ENCODE measurements at places on chromosomes 2 and 18.

DNA sequence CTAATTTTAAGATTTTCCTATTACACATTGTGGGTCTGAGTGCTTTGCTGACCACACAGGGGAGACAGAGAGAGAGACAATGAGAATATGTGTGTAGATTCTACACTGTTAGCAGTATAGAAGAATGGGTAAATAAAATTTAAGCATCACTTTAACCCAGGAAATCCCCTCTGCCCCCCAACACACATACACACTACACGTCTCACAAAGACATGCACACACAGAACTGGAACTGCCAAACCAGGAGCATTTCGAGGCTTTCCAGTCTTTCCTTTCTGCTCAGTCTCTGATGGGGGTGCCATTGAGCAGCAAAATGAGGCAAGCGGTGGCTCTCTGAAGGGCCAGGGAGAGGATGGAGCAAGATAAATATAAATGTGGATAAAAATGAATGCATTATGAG lies 2.5 kb downstream of the MERTK start:
- no peak for DNase-seq

DNA sequence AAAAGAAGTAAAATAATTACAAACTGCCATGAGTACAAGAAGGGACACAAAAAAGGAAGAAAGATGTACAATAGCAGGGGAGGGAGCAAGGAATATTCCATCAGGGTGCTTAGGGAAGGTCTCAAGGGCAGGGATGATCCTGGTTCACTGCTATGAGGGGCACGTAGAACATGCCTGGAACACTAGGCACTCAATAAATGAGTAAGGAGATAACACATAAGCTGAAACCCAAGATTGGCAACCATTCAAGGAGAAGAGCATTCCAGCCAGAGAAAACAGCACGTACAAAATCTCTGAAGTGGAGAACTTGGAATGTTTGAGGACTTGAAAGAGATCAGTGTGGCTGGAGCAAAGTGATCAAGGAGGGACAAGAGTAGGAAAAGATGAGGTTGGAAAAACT lies 103.2 kb downstream of the FAM161A start:
- DNase-seq, result no peak

DNA sequence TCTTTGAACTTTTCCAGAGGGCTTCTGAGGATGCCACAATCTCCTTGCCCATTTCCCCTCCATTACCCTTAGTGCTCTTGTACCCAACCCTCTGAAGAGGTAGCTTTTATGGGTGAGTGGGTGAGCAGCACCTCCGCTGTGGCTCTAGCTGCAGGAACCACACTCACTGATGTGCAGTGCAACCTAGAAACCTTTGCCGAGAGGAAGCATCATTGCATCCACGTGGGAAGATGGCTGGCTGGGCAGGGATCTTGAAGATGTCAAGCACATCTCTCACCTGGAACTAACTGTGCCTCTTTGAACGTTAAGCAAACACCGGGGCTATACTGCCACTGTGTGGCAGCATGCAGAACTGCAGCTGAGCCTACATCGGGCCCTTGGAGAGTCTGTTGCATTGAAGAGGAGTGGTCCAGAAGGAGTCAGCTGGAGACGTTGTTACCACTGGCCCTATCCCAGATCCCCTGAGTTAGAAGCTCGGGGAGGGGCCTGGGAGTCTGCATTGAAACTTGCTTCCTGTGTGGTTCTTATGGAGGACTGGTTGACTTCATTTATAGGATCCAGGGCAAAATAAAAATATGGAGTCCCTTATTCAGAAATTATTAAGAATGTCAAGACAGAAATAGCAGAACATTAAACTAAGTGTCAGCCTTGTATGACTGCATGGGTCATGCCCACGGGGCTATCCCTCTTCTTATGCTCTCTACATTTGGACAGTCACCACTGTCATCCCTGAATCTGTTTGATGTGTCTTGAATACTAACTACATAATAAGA lies 28.7 kb downstream of the IGFBP5 start:
- peak; percentile 37 for DNase-seq

DNA sequence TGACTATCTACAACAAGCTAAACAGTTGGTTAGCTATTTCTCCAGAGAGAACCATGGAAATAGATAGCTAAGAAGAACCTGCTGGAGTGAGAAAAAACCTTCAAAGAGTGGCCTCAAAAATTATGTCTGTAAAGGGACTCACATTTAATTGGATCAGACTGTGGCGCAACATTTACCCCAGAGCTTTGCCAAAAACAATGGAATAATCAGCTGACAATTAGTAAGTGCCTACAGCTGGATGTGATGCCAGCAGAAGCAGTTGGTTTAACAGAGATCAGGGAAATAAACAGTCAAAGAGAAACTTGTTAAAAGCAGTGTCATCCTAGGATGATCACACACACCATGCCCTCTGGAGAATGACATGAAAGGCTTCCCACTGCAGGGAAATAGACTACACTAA lies 310.7 kb downstream of the CLIP4 start:
- DNase-seq, result no peak

DNA sequence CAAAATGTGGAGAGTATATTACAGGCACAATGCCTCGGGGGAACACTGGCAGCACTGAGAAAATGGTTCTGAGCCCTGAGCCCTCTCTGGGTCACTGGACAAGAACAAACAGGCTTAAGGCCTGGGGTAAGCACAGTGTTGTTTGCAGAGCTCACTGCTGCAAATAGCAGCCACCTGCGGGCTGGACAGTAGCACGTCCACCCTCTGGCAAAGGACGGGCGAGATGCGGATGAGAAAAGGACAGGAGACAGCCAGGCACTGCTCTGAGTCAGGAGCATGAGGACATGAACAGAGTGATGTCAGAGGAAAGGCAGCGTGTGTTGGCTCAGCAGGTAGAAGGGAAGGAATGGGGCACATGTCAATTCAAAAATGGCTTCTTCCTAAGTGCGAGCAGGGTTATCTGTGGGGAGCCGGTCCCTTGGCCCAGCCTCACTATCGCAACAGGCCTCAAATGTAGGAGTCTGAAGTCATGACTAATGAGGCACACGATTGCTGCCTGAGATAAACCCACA lies 25.9 kb upstream of the NEB start:
- no peak for DNase-seq

DNA sequence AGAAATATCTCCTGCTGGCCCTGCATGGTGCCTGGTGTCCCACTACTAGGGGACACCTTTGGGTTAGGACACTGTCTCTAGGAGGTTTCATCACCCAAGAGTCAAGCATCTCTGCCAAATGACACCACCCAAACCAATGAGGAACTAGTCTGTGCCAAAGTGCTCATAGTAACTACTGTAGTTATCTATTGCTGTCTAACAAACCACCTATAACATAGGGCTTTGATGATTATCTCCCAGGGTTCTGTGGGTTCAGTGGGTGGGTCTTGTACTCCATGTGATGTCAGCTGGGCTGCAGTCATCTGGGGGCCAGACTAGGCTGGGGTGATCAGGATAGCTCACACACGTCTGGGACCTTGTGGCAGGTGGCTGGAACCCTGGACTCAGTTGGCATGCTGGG lies 59.8 kb downstream of the EPAS1 start:
- DNase-seq, result no peak

GRCh38 chr2:99977966-99978365 lies 164.4 kb downstream of the AFF3 start:
- no peak for DNase-seq

DNA sequence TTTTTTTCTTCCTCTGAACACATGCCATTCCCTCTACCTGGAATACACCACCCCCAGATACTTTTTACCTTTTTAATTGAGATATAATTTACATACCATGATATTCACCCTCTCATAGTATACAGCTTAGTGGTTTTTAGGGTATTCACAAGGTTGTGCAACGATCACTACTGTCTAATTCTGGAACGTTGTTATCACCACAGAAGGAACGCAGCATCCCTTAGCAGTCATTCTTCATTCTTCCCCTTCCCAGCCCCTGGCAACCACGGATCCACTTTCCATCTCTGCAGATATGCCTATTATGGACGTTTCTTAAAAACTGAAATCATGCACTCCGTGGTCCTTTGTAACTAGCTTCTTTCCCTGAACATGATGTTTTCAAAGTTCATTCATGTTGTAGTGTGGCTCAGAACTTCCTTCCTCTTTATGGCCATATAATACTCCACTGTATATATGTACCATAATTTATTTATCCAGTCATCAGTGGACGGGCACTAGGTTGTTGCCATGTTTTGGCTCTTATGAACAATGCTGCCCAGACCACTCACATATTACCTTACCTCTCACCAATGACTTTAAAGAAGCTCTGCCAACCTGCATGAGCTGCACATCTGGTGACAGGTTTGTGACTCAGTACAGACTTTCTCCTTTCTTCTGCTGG lies 168.9 kb downstream of the CTIF start:
- no peak for DNase-seq

- DNase-seq, result no peak
Measured at GRCh38 chr2:59008950-59009349, 767.8 kb upstream of the FANCL start.

DNA sequence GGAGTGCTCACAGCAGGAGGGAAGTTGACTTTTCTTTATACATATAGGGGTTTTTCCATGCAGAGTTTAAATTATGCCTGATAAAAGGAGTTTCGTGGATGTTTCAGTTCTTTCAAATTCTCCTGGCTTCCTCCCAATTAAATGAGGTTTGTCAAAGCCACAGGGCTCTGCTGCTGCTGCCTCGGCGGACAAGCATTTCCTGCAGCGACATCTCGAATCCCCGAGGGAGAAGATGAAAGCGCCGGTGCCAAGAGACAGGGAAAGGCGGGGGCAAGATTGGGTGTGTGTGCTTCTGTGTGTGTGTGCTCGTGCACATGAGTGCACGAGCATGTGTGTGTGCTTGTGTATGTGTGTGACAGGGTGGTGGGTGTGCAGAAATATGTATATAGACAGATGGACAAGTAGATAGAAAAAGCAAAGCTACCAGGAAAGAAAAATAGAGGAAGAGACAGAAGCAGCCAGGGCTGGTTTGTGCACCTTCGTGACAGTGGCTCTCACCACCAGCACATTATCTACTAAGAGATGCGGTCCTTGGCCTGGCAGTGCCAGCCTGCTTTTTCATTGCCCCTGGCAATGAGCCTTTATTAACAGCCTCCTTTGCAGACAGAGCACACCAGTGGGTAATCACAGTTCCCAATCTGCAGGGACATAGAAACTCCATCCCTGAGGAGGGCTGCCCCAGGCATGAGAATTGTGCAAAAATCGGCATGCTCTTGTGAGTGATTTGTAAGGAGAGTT lies 76.2 kb downstream of the CDK15 start:
- DNase-seq, result no peak

DNA sequence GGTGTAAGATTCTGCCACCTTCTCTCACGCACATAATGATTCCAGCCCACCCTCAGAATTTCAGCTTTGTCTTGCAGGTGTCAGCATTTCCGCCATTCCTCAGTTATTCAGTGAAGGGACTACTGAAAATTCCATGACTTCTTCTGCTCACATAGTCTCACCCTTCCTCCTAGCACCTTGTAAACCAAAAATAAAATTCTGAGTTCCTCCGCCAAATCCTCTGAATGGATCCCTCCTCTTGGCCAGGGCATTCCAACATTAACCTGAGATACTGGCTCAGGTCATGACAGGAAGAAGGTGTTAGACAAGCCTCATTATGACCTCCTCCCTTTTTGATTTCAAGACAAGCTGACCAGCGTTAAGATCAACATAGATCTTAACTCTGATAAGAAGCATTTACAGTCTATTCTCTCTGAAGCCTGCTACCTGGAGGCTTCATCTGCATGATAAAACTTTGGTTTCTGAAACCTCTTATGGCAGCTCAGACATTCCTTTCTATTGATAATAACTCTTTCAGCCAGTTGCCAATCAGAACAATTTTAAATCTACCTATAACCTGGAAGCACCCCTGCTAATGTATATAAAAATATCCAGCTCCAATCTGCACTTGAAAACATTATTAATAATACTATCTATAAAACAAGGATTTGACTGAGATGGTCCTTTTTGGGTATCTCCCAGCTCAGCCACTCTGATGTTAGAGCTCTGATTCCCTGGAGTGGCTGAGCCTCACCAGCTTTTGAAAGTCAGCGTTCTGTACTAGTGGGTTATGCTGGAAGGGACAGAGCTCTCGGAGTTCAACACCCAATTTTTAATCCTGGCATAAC lies 136.4 kb upstream of the APCDD1 start:
- DNase-seq, result no peak

GRCh38 chr2:179234658-179235240 lies 29.9 kb downstream of the SESTD1 start:
- no peak for DNase-seq

GRCh38 chr18:26227051-26227670 lies 916 bp downstream of the TAF4B start:
- no peak for DNase-seq

DNA sequence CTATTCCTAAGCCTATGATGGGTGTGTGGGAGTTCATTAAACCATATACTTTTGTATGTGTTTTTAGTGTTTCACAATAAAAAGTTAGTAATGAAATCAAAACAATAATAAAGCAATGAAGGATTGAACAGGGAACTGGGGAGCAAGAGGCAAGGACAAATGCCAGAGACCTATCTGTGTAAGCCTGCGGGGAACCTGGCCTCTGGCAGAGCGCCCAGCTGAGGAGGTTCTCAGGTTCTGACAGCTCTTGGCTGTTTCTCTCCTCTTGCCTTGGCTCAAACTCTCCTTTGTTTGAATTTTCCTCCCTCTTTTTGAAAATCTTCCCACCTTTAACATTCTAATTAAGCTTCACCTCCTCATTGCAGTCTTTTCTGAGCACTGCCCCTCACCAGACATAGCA lies 200.0 kb upstream of the NCKAP5 start:
- no peak for DNase-seq

DNA sequence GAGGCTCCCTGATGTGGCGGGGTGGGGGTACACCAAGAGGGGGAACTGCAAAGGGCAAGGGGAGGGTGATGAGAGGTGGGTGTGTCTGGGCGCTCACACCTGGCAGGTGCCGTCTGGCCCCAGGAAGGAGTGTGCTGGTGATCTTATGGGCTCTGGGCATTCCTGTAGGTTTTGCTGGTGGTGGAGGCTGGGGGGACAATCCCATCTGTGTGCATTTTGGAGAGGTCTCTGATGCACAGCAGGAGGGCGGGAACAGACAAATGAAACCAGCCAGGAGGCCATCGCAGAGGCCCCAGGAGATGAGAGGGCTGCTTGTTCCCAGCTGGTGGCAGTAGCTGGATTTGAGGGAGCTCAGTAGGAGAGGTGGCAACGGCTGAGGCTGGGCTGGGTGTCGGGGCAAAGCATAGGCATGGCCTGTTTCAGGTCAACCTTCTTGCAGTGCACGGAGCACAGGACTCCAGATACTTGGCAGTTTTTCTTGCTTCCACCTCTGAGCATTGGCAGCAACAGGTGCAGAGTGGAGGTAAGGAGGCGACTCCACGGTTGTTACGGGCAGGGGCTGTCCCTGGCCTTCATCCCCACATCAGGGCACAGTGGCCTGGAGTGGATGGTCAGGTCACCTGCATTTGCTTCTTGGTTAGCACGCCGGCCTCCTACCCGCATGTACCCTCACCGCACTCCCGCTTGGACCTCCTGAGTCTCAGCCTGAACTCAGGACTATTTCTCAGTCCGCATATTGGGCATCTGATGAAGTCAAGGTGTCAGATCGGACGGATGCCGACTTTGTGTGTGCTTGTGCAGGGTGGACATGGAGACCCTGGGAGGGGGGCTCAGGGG lies 194.2 kb upstream of the HDAC4 start:
- no peak for DNase-seq

GRCh38 chr2:189104934-189105333 lies 74.6 kb downstream of the COL5A2 start:
- DNase-seq, result no peak
